AG04449 (cell line): ENCODE measurements at places on chromosomes 11 and 22.

DNA sequence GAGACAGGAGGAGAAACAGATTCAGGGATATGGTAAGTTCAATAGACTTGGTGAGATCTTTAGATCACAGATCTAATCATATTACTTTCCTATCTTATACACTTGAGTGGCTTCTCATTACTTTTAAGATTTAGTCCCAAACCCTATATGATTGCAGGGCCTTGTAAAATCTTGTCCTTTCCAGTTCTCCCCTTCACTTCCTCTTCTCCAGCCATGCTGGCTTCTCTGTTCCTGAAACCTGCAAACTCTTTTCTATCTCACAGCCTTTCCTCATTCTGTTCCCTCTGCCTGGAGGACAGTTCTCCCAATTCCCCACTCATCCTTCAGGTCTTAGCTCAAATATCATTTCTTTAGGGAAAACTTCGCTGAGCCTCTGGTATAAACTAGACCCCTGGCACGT is 65.9 kb upstream of the BIRC3 start:
- no peak for DNase-seq

DNA sequence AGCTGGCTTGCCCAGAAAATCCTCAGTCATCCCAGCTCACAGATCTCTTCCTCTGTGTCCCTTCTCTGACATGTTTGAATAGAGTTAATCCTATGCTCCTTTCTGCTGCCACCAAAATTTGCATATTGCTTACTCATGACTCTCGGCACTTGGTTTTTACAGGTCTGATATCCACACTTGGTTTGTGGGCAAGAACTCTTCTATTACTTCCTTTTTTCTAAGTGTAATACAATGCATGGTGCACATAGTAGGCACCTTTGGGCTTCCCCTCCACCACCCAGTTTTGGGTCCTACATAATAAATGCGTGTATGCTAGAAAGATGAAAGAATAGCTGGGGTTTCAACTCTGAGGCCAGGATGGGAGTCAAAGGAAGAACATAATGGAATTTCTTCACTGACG is 69.7 kb upstream of the GRK3 start:
- DNase-seq: no peak

DNA sequence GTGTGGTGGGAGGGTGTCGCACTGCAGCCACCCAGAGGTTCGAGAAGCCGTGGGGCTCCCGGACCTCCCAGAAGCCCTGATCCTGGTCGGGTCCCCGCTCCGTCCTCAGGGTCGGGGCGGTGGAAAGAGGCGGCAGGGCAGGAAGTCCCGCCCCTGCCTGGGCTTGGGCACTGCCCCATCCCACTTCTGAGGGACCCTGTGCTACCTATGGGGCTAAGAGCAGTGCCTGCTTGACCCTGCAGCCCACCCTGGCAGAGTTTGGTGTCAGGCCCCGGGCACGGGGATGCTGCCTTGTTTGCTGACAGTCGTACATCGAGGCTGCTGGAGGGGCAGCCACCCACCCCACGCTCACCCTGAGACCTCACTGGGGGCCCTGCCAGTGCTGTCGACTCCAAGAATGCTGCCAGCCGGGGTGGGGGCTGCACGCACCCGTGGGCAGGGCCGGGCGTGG is 19.4 kb downstream of the RNH1 start:
- no peak for DNase-seq

DNA sequence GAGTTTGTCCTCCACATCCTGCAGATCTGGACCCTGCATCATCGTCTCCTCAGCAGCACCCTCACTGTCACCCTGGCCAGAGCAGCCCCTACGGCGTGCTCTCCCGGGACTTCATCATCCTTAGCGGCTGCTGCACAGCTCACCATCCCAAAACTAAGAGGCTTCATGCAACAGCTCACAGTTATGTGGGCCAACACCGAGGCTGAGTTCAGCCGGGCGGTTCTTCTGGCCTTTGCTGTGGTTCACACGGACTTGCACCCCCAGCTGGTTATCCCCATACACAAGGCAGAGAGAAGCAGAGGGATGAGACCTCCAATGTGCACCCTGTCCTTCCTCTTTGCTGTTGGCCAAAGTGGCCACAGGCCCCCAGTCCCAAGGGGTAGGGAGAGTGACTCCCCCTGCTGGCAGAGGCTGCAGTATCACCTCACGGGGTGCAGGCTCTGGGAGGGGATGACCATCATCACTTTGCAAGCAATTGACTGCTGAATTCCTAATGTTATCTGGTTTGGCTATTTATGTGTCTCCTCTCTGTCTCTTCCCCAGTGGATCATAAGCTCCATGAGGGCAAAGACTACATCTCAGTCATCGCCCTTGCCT is 276.8 kb downstream of the BRD1 start:
- DNase-seq: no peak

DNA sequence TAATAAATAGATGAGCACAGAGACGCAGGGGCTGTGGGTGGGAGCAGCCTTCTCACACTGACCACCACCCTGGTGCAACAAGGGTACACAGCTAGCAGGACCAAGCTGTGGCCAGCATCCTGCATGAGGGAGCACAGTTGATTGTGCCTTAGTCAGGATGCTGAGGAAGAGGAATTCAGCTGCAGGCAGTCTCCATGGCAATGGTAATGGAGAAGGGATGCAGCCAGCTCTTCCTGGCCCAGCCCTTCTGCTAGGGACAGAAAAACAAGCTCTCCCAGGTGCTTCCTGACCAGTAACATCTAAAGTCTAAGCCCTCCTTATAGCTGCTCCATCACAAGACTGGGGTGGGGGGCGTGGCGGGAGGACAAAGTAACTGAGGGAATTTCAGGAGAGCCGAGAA is 363.5 kb downstream of the BUD13 start:
- DNase-seq: no peak

- DNase-seq: no peak
Measured at GRCh38 chr11:13316528-13316961, 39.0 kb downstream of the BMAL1 start.

GRCh38 chr11:62505059-62505439 is 41.6 kb downstream of the AHNAK start:
- no peak for DNase-seq
